GM04503 (cell line): ENCODE measurements at places on chromosomes 2 and 18.
A peak's percentile ranks its signal among the peaks of the same experiment; 100 is the strongest.

GRCh38 chr2:217804791-217805667 lies 197.8 kb downstream of the TNS1 start:
- no peak for DNase-seq

DNA sequence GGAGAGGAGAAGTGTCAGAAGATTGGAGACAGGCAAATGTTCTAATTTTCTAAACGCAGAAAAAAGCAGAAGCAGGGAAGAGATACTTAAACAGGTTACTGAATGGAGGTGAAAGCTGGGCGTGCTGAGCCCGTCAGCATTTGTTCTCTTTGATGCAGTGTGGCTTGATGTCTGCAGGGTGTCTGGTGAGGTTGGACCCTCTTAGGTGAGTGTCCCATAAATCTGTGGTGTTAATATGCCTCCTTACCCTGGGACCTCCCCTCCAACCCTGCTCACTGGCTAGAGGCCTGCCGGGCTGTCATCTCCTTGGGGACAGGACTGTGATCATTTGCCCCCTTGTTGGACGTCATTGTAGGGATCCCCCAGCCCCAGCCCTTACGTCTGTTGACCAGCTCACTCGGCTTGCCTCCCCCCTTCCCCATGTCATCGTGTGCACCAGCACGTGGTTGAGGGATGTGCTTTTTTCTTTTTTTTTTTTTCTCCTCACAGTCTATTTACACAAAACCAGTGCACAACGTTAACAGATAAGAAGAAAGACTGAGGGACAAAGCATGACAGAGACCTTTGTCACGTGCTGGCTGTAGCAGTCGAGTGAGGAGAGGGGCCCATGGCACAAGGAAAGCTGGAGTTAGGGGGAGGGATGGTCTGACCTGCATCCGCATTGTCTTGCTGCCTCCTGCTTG lies 56.4 kb downstream of the NCK2 start:
- no peak for DNase-seq

DNA sequence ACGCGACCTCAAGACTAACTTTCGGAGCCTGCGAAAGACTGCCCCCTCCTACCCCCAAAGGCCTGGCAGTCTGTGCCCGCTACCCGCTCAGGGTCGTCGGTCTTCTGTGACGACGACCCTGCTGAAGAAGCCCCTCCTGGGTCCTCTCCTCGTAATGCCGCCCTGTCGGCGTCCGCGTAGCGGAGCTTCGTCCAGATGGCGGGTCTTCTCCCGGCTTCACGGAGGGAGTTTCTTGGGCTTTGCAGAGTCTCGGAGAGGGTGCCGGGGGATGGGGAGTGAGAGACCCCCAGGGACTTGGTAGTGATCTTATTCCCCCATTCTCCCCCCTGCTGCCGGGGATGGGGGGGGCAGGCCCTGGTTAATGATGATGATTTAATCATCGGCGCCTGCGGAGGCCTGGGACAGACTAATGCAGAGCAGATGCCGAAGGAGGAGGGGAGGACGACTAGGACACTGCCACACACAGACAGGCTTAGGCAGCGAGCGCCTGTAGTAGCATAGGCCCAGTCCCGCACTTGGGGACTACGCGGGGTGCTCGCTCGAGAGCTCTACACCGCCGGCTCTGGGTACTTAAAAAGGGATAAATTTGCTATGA lies 528 bp upstream of the PCGF1 start:
- DNase-seq = no peak

- no peak for DNase-seq
Measured at GRCh38 chr2:176680916-176681516, 411.8 kb downstream of the MTX2 start.

- DNase-seq = no peak
Measured at GRCh38 chr18:5538544-5538943, 5.3 kb downstream of the EPB41L3 start.

- DNase-seq = no peak
Measured at GRCh38 chr2:126317790-126318431, 338.0 kb upstream of the GYPC start.

GRCh38 chr18:8507915-8508705 lies 101.1 kb upstream of the RAB12 start:
- peak; percentile 13 for DNase-seq

DNA sequence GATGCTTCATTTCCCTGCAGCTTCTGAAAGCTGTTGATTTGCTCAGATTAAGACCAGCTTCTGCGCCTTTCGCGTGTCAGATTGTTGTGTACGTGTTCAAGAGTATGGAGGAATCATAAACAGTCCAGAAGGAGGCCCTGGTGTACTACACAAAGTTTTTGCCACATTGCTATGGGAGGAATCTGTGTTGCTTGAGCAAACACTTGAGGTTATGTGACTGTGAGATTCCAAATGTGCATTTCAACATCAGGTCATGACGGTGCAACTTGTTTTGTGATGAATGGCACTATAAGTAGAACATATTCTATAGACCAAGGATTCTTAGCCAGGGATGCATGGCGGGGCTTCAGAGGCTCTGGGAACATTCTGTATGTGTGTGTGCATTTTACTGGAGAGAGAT lies 35.0 kb downstream of the SRSF7 start:
- no peak for DNase-seq

GRCh38 chr2:120471166-120471565 lies 125.2 kb downstream of the INHBB start:
- DNase-seq = no peak

DNA sequence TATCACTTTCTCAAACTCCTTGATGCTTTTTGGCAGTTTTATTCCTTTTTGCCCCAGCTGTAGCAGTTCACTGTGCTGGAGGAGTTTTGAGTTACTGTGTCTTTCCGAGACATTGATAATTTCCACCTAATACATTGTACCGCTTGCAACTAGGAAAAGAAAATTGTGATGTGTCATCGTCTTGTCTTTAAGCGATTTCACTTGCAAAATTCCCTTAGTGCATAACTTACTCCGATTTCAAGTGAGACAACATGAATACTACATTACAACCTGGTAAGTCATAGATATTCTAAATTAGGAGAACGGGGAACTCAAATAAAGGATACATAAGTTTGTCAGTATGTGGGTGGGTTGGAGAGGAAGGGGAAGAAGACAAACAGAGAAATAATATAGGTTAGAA lies 340.5 kb upstream of the KYNU start:
- no peak for DNase-seq

DNA sequence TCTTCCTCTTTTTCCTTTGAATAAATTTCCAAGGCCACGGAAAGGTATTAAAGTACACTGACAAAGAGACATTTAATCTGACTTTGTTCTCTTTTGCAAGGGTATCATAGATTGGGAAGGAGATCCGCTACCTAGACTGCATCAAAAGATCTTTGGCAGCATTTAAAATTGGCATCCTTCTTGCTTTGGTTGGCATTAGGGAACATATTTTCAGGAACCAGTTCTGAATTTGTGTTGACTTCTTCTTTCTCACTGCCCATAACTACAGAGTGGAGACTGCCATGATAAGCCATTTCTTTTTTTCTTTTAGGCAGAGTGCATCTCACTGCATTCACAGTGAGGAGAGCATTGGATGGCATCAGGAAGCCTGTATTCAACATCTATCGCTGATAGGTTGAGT lies 83.4 kb downstream of the DOCK10 start:
- DNase-seq = no peak

DNA sequence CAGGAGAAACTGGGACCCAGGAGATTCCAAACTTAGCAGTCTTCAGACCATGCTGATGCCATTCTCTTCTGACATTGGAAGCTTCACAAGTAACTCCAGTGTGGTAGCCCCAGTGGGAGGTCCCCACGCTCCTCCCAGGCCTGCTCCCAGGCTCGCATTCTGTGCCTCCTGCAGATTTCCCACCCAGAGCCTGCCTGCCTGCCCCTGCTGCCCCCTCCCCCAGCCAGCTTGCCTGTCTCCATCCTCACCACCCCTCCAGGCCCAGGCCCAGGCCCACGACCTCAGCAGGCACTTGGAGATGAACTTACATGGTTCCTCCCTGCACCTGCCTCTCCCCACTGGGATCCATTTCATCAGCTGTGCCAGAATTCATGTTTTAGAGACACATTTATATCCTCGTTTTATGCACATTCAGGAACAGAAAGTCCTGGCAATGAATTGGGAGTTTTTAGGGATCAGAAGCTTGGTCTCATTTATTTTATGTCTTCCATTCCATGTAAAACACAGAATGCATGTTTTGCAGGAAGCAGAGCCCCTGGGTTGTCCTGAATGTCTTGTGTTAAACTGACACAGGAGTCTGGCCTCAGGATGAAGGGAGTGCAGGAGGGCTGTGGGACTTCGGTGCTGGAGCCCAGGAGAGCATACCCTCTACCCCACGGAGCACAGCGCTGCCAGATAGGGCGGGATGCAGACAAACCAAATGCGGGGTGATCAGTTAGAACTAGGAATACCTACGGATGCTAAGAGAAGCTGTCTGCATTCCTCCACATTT lies 150.5 kb downstream of the SNTG2 start:
- no peak for DNase-seq
